ENCODE measurements at places on chromosomes 3 and 15. TPM values are rescaled to one million over a fixed set of nuclear protein-coding genes. Genes with fewer than 3 reads are reported as not detected.

SPATA12 gene
- total RNA-seq, result not detected

FAM107A gene
- total RNA-seq, result not detected

GRCh38 chr3:59486520-59486919 is 436.7 kb upstream of the CFAP20DC start:
- ATAC-seq, result no peak

KNL1 gene
- 39.1 TPM for total RNA-seq

GRCh38 chr15:48643206-48643605 is 2.3 kb downstream of the FBN1 start:
- no peak for ATAC-seq

GRCh38 chr3:57892423-57892822 is 115.8 kb upstream of the FLNB start:
- ATAC-seq, result no peak

DNA sequence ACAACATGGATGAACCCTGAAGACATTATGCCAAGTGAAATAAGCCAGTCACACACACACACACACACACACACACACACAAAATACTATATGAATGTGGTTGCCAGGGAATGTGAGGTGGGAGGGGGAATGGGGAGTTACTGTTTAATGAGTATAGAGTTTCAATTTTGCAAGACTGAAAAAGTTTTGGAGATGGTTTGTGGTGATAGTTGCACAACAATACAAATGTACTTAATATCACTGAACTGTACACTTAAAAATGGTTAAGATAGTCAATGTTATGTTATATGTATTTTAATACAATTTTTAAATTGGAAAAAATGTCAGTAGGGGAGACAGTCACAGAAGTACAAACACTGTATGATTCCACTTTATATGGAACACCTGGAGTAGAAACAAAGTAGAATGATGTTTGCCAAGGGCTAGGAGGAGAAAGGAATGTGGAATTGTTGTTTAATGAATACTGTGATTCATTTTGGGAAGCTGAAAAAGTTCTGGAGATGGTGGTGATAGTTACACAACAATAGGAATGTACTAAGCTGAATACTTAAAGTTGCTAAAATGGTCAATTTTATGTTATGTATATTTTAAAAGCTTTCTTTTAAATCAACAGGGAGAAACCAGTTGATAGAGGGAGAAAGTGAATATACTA is 76.6 kb downstream of the RPL39L start:
- ATAC-seq, result peak; percentile 28

WDR93 gene
- total RNA-seq, result not detected

GRCh38 chr3:28835751-28836150 is 445.1 kb upstream of the RBMS3 start:
- ATAC-seq, result no peak

GRCh38 chr15:92891533-92892200 is 8.5 kb upstream of the CHD2 start:
- ATAC-seq, result no peak

DNA sequence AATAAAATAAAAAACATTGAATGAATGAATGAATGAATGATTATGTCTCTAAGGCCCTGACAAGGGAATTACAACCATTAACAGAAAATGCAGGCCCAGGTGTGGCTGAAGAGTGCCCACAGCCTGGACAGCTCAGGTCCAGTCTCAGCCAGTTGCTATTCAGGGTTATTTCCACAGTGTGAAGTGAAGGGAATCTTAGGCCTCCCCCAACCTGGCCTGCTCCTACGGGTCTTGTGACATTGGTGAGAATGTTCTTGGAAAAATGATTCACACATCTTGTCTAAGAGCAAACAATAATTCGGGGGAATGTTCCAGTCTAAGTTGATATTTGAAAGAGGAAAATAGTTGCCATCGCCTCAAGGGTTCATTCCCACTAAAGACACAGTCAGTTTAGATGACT is 37.0 kb downstream of the MINDY4B start:
- no peak for ATAC-seq

IGSF10 gene
- not detected for total RNA-seq

DNA sequence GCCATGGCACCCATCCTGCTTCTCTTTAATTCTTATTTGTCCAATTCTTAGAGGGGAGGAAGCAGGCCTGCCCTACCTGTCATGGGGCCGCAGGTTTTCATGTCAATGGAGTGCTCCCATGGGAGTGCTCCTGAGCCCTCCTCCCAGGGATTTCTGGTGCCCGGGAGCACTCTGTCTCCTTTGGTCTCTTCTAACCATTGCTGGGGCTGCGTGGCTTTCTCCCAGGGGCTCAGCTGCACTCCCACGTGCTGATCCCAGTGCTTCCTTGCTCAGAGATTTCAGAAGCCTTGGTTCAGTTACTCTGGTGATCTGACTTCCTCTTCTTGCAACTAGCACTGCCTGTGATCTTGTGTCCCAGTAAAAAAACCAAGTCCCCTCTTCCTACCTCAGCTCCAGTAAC is 68.0 kb upstream of the ARL8B start:
- no peak for ATAC-seq

DNA sequence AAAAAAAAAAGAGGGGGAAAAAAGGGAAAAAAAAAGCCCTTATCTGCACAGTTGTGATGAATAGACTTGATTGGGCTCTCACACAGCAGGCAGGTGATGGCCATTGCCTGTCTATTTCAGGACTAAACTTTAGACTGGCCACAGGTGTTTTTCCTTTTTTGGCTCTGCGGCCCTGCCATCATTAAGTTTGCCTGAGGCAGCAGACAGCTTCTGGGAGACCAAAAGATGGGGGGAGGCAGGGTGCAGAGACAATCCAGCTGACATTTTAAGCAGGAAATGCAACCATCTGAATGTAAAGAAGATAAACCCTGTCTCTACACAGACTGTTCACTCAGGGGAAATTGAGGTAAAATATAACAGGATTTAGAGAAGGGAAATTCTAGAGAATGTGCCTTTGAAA is 295.0 kb upstream of the KCNH8 start:
- no peak for ATAC-seq

TPM1 gene
- total RNA-seq, result 3.0 TPM

DNA sequence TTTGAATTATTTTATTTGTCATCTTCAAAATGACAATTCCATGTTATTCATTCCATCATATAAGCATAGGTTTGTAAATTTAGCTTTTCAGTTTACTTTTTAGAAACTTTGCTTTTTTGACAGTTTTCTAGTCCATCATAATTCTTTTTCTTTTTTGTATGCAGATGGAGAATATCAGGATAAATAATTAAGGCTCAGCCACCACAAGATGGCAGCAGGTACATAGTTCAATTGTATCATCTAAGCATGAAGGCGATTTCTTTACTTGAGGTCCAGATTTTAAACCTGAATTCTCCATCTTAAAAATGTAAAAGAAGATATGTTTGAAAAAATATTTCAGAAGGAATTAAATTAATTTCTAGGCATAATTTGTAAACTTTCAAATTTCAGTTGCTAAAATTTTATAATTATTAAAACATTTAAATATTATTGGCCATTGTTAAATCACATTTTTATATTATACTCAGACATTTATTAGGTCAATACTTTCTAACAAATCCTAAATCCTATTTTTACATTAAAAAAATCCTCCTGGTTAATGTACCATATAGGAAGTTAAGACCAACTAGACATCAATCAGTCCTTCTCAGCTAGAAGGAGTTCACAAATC is 15.1 kb downstream of the PLSCR5 start:
- ATAC-seq, result no peak

GRCh38 chr3:132265488-132265887 is 51.7 kb upstream of the ACP3 start:
- no peak for ATAC-seq

GOLGA6L4 gene
- 1.7 TPM for total RNA-seq

DNA sequence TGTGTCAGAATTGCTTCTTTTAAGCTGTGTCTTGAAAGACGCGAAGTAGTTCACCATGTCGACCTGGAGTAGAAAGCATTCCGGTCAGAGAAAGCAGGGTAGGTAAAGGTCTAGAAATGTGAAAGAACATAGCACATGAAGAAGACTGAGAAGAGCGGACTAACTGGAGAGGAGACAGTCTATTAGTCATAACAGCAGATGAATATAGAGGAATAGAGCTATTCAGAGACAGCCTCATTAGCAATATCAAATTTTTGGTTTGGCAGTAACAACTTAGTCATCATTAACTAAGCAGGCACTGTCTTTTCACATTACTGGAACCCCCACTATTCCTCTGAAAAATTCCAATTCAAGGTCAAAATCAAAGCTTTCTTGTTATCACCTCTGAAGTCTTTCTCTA is 678.8 kb downstream of the DIPK2A start:
- no peak for ATAC-seq

TRPM1 gene
- total RNA-seq, result not detected

GRCh38 chr3:66344391-66344811 is 123.6 kb downstream of the SLC25A26 start:
- ATAC-seq, result no peak

C3orf85 gene
- total RNA-seq, result not detected

DNA sequence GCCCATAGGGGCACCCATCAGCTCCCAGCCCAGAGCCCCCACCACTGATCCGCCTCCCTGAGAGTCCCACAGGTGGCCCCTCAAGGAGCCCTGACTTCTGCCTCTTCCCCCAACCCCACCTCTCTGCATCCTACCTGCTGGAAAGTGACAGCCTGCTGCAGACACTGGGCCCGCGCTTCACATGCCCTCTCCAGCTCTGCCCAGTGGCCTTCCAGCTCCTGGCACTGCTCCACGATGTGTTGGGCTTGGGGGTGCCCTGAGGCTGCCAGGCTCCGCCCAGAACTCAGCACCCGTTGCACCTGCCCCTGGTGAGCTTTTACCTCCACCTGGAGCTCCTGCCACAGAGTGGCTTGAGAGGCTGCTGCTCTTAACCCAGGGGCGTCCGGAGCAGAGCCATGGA is 20.1 kb downstream of the SPTBN5 start:
- no peak for ATAC-seq

DNA sequence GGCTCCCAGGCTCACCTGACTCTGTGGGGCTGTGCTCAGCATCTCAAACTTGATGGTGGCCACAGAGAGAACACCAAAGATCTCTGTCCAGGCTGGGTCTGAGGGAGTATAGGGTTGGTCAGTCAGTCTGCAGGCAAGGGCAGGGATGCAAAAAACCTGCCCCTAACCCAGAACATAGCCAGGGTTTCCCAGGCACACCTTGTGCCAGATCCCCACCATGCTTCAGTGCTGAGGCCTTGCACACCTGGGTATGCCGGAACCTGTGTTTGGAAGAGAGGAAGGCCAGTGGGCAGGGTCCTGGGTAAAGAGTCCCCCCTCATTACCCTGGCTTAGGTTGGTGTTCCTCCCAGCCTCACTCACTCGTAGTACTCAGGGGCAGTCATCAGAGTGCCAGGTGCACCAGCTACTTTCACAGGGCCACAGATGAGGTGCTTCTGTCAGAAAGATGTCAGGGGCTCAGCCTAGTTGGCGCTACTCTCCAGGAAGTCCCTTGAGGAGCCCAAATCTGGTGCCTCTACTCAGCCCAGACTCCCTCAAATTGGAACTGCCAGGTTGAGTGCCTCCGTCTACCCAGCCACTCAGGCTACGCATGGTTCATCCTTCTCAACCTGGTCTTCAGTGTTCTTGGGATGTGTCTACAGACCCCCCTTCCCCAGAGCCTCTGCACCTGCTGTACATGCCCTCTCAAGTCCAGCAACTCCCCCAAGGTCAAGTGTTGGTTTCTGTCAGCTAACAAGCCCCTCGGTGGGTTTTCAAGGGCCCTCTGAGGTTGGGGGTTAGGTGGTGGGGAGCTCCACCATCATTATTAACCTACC is 1.8 kb downstream of the DALRD3 start:
- ATAC-seq, result no peak

GOLGA6A gene
- total RNA-seq, result not detected

DNA sequence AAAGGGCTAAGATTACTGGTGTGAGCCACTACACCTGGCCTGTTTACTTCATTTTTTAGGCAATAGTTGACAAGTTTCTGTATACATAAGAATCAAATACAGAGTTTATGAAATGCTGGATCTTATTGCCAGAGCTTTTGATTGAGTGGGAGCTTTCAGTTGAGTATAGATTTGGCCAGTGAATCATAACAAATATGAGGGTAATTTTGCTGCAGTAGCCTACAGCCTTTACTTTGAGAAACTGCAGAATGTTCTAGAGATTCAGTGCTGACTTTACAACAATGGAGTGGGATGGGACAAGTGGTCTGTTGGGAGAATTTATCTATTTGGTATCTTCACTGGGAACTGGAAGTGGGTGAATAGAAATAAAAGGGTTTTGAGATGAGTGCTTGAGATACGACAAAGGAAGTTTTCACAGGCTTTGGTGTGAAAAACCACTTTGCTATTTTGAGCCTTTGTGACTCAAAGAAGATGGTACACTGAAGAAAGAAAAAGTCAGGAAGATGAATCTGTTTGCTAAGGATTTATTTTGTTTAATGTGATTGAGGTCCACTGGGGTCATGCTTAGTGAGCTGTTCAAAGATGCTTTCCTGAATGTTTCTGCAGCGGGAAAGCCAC is 227.8 kb downstream of the UBE2E2 start:
- ATAC-seq, result no peak

DNA sequence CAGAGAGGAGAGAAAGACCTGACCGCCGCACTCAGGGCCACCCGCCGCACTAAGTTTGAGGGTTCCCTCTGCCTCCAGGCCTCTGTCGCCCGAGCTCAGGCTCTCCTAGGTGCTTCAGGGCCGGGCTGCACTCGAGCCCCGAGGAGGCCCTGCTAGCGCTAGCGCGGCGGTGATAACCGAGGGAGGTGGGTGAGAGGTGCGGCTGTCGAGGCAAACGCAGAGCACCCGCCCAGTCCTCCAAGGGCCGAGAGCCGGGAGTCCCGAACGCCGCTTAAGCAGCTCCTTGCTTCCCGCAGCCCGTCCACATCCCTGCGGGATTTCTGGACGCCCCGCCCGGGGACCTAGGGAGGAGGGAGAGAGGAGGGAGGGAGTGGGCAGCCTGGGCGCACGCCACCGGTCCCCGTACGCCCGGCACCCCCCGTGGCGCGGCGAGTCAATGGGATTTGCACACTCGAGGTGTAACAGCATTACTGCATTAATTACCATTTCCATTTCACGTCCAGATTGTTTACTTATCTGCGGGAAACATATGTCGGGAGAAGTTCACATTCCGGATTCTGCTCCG is 6.8 kb downstream of the SOX14 start:
- no peak for ATAC-seq

DNA sequence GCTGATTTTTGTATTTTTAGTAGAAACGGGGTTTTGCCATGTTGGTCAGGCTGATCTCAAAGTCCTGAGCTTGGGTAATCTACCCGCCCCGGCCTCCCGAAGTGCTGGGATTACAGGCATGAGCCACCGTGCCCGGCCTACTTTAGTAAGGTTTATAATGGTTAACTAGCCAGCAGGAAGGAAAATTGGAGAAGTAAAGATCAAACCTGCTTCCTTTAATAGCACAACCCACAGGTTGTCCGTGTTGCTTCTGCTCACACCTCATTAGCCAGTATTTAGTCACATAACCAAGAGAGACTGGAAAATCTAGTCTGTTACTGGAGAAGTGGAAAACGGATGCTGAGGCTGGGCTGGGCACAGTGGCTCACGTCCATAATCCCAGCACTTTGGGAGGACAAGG is 51.9 kb upstream of the TBL1XR1 start:
- no peak for ATAC-seq

DNA sequence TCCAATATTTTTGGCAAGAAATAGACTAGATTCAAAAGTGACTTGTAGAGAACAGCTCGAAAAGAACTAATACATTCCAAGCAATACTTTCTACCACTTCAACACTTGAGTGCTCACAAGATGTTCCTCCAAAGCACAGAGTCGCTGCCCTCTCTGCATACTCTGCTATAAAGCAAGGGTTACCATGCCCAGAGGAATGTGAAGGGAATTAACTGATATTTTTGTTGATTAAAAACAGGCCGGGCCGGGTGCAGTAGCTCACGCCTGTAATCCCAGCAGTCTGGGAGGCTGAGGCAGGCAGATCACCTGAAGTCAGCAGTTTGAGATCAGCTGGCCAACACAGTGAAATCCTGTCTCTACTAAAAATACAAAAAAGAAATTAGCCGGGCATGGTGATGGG is 57.6 kb upstream of the CSPG5 start:
- no peak for ATAC-seq
